ENCODE measurements at places on chromosomes 16 and 17.

GRCh38 chr17:2926019-2926650, 129.9 kb downstream of the RAP1GAP2 start:
- DNase-seq = no peak
- no peaks in the 10 kb centered on the region for H3K36me3 ChIP-seq
- no peaks in the 10 kb centered on the region for H3K4me1 ChIP-seq
- H3K27ac ChIP-seq = no peak overlapping the region

DNA sequence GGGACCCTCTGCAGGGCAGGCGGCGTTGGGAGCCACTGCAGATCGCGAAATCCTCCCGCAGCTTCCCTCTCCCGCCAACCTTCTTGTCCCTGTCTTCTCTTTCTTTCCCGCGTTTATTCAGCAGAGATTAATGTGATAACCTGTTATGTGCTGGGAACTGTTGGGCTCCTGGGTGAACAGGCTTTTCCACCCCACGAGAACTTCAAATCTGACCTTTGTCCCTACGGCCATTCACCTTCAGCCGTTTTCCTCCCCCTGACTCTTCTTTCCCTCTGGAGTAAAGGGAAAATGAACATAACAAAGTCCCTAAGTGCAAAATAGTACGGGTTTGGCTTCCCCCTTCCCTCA, 15.2 kb upstream of the KPNA2 start:
- H3K4me1 ChIP-seq = no peaks in the 10 kb centered on the region
- peak overlapping the region; percentile 77 for H3K4me3 ChIP-seq
- no peak for DNase-seq
- H3K36me3 ChIP-seq = no peaks in the 10 kb centered on the region
- H3K27ac ChIP-seq = peak overlapping the region; percentile 70

DNA sequence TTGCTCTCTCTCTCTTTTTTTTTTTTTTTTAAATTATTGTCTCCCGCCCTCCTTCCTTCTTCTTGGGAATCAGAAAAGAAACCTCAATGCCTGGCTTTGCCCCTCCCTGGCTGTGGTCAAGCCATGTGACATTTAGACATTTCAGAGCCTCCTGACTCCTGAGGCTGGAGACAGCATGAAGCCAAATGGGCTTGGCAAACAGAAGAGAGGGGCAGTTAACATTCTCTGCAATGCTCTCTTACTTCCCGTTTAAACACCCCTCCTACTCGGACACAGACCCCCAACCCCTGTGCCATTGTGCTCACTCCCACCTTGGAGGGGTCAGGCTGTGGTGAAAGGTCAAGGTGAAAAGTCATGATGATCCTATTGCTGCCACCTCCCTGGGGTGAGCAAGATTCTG, 14.7 kb upstream of the MEOX1 start:
- no peaks in the 10 kb centered on the region for H3K36me3 ChIP-seq
- no peak for DNase-seq
- no peak overlapping the region for H3K4me3 ChIP-seq
- H3K27me3 ChIP-seq = no peaks in the 10 kb centered on the region

DNA sequence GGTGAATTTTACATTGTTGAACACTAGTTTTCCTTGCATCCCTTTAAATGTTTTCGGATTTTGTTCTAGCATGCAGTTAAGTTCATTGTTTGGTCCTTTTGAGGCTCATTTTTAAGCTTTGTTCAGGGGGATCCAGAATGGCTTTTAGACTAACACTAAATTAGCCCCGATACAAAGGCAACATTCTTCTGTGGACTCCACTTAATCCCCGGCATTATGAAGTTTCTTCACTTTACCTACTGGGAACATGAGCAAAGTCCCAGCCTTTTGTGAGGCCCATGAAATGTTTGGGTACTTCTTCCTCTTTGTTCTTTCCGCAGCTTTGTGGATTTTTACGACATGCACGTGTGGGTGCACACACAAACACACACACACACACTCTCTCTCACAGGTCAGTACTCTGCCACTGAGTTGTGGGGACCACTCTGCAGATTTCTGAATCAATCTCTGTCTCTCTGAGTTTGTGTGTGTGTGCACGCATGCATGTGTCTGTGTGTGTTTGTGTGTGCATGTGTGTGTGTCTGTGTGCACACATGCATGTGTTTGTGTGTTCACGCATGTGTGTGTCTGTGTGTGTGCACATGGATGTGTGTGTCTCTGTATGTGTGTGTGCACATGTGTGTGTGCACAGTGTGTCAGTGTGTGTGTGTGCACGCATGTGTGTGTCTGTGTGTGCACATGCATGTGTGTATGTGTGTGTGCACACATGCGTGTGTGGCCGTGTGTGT, 240.4 kb upstream of the TNRC6C start:
- no peaks in the 10 kb centered on the region for H3K27me3 ChIP-seq
- no peak overlapping the region for H3K4me3 ChIP-seq
- no peaks in the 10 kb centered on the region for H3K4me1 ChIP-seq
- H3K27ac ChIP-seq = no peak overlapping the region
- H3K36me3 ChIP-seq = no peaks in the 10 kb centered on the region
- no peak for DNase-seq

GRCh38 chr16:15757630-15758251, 99.1 kb downstream of the MYH11 start:
- H3K27ac ChIP-seq = no peak overlapping the region
- no peak overlapping the region for H3K4me3 ChIP-seq

- H3K27ac ChIP-seq = no peak overlapping the region
- H3K4me1 ChIP-seq = no peaks in the 10 kb centered on the region
- peaks cover 26% of the 10 kb centered on the region for H3K36me3 ChIP-seq
- H3K4me3 ChIP-seq = no peak overlapping the region
Measured at GRCh38 chr17:2689411-2690164, 22.0 kb downstream of the CLUH start.

DNA sequence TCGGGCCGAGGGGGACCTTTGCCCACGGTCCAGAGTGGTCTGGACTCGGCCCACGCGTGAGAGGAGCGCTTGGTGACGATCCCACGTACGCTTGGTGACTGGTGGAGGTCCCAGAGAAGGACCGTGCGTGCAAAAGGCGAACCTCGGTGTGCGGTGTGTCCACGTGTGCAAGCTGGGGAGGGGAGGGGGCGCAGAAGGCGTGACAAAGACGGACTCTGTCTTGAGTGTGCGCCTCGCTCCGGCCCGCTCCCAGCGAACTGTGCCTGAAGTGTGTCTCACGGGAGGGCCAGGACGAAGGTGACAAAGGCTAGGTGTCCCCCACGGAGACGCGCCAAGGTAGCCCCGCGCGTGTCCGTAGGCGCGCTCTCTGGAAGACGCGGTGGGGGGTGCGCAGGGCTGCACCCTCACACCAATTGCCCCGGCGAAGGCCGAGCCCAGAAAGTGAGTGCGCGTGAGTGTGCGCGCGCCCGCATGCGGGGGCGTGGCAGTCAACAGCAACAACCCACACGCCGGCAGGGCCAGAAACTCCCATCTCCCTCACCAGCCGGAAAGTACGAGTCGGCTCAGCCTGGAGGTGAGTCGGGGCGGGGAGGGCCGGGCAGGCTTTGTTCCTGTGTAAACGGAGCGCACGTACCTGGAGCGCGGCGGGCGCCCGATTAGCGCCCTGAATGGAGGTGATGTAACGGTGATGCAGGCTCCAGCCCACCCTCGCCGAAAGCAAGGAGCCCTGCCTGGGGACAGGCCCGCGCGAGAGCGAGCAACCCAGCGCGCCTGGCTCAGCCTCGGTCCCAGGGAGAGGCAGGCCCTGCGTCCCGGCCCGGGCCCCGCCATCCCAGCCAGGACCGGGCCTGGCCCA, at the start of gene GPRC5C:
Gene GPRC5C (plus strand): TSS at position 521 of the 856 bp plus-strand sequence. CDS start 7,689 bp downstream, outside the sequence.
- peaks cover 11% of the 10 kb centered on the region for H3K27me3 ChIP-seq
- H3K27ac ChIP-seq = no peak within 1 kb of the TSS
- H3K4me1 ChIP-seq = peaks cover 17% of the 10 kb centered on the region
- no peak within 1 kb of the TSS for H3K4me3 ChIP-seq

DNA sequence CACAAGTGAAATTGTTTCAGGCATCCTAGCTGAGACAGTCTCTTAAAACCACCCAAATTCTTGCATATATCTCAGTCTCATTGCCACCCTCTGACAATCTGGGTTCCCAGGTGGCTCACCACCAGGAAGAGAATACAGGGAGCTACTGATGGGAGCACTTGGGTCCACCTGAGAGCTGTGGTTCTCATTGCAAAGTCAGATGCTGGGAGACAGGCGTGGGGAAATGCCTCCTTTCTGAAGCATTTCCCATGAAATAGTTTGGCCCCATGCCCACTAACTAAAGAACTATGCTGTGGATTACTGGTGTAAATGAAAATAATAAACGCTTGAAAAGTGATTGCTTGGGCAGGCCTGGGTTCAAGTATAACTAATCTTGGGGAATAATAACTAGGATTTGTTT, 70.3 kb downstream of the CMC2 start:
- H3K27ac ChIP-seq = no peak overlapping the region
- no peak for DNase-seq
- no peaks in the 10 kb centered on the region for H3K4me1 ChIP-seq

DNA sequence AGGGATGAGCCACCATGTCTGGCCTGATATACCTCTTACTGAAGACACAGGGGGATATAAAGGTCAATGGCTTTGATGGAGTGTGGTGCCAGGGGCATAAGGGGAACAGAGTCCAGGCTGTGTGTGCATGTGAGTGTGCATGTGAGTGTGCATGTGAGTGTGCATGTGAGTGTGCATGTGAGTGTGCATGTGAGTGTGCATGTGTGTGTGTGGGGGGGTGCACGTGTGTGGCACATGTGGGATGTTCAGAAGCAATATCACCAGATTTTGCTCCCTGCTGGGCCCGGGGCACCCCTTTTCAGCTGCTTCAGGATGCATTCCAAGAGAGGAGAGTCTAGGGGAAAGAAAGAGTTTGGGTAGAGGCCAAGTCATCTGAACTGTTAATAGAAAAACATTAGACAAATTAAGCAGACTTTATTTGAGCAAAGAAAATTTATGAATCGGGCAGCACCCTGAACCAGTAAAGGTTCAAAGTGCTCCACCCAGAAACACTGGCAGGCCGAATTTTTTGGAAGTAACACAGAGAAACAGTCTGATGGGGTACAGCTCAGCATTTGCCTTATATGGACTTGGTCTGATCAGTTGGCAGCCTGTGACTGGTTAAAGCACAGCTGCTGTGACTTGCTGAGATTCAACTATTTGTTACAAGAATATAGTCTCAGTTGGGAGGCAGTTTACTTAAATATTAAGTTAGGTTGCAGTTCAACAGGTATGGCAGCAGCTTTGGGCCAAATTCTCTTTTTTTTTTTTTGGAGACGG, 9.7 kb downstream of the CHST5 start:
- no peaks in the 10 kb centered on the region for H3K36me3 ChIP-seq
- H3K27ac ChIP-seq = no peak overlapping the region
- DNase-seq = no peak
- no peak overlapping the region for H3K4me3 ChIP-seq
- H3K4me1 ChIP-seq = no peaks in the 10 kb centered on the region
- H3K27me3 ChIP-seq = no peaks in the 10 kb centered on the region

DNA sequence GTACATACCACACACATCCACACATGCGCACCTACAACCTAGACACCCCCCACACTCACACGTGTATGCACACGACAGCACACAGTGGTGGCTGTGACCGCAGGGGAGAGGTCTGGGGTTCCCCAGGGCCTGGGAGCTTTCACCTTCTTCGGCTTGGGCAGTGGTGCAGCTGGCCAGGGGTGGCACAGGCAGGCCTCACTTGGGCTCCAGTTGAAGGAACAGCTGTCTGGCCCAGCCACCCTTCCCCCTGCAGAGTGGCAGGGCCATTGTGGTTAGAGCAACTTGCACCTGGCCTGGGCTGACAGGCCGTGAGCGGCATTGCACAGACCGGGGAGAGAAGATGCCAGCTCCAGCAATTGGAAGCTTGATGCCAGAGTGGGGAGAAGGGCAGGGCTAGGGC, 114.5 kb upstream of the GSE1 start:
- H3K4me3 ChIP-seq = no peak overlapping the region
- H3K36me3 ChIP-seq = no peaks in the 10 kb centered on the region
- no peaks in the 10 kb centered on the region for H3K27me3 ChIP-seq

- H3K27ac ChIP-seq = no peak overlapping the region
- no peaks in the 10 kb centered on the region for H3K27me3 ChIP-seq
- H3K36me3 ChIP-seq = no peaks in the 10 kb centered on the region
- DNase-seq = no peak
- H3K4me3 ChIP-seq = no peak overlapping the region
- no peaks in the 10 kb centered on the region for H3K4me1 ChIP-seq
Measured at GRCh38 chr16:58508671-58509251, 6.6 kb upstream of the SETD6 start.

- peaks cover 6% of the 10 kb centered on the region for H3K36me3 ChIP-seq
- no peak overlapping the region for H3K4me3 ChIP-seq
- H3K27ac ChIP-seq = no peak overlapping the region
- no peaks in the 10 kb centered on the region for H3K4me1 ChIP-seq
- no peak for DNase-seq
Measured at GRCh38 chr16:57711-58110, 4.1 kb downstream of the SNRNP25 start.

GRCh38 chr17:40313668-40314583, 4.9 kb downstream of the RARA start:
- no peak overlapping the region for H3K4me3 ChIP-seq
- no peak for DNase-seq
- no peaks in the 10 kb centered on the region for H3K27me3 ChIP-seq
- H3K4me1 ChIP-seq = peaks cover 61% of the 10 kb centered on the region
- H3K27ac ChIP-seq = no peak overlapping the region
- H3K36me3 ChIP-seq = no peaks in the 10 kb centered on the region

DNA sequence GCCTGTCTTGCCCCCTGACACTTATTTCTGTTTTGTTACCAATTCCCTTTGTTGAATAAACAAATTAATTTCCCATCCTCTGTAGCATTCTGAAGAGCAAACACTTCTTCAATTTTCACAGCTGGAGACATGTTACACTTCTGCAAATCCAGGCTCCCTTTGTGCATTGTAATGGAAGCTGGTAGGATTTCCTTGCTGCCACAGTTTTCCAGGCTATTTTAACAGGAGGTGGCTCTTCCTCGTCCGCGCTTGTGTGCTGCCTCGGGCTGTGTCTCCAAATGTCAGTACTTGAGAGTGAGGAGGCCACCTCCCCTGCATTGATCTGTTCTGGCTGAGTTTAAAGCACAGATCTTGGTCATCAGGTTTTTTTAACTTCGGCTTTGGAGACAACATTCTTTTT, 40.0 kb downstream of the SOST start:
- H3K4me3 ChIP-seq = no peak overlapping the region
- peaks cover 6% of the 10 kb centered on the region for H3K27me3 ChIP-seq
- H3K27ac ChIP-seq = no peak overlapping the region

GRCh38 chr17:68662479-68662878, 61.3 kb upstream of the FAM20A start:
- no peaks in the 10 kb centered on the region for H3K4me1 ChIP-seq
- no peak for DNase-seq
- H3K4me3 ChIP-seq = no peak overlapping the region
- no peak overlapping the region for H3K27ac ChIP-seq
- H3K27me3 ChIP-seq = no peaks in the 10 kb centered on the region
- H3K36me3 ChIP-seq = no peaks in the 10 kb centered on the region

- no peak for DNase-seq
- H3K36me3 ChIP-seq = no peaks in the 10 kb centered on the region
- H3K27ac ChIP-seq = no peak overlapping the region
Measured at GRCh38 chr17:45016823-45017222, 34.6 kb downstream of the DCAKD start.

All from GM12878 (cell line).